Activated CD4-positive, alpha-beta memory T cell treated with anti-CD3 and anti-CD28 coated beads for 36 hours (primary cell): ENCODE measurements at places on chromosomes 16 and 17. TPM values are rescaled to one million over a fixed set of nuclear protein-coding genes. Genes with fewer than 3 reads are reported as not detected.

The CCL1 gene
- total RNA-seq, result 0.44 TPM

The TMEM114 gene
- total RNA-seq, result not detected

The LPO gene
- not detected for total RNA-seq

The CTRL gene
- 2.9 TPM for total RNA-seq

DNA sequence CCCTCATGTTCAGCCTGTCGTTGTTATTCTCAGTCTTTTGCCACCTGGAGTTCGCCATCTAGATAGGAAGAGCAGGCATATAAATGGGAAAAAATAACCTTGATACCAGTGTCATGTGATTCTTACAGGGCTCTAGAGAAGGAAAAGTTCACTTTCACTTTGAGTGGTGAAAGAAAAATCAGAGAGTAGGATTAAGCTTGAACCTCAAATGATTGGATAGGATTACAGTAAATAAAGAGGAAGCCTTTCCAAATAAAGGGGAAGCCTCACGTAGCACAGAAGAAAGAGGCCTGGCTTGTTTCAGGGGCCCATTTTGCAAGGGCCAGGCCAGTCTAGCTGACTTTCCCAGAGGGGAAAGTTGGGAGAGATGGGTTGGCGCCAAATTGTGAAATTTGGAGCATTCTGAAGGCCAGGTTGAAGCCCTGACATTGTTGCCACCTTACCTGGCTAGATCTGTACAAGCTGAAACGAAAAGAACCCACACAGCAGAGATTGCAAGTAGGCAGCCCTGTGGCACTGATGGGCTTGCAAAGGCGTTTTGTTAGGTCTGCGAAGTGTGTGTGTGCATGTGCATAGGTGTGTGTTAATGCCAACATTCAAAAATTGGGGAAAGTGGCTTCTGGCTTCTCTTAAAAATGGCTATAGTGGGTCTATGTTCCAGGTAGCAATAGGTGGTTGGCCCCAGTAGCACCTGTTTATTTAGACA, 38.8 kb downstream of the TMC6 start:
- no peak for DNase-seq

DNA sequence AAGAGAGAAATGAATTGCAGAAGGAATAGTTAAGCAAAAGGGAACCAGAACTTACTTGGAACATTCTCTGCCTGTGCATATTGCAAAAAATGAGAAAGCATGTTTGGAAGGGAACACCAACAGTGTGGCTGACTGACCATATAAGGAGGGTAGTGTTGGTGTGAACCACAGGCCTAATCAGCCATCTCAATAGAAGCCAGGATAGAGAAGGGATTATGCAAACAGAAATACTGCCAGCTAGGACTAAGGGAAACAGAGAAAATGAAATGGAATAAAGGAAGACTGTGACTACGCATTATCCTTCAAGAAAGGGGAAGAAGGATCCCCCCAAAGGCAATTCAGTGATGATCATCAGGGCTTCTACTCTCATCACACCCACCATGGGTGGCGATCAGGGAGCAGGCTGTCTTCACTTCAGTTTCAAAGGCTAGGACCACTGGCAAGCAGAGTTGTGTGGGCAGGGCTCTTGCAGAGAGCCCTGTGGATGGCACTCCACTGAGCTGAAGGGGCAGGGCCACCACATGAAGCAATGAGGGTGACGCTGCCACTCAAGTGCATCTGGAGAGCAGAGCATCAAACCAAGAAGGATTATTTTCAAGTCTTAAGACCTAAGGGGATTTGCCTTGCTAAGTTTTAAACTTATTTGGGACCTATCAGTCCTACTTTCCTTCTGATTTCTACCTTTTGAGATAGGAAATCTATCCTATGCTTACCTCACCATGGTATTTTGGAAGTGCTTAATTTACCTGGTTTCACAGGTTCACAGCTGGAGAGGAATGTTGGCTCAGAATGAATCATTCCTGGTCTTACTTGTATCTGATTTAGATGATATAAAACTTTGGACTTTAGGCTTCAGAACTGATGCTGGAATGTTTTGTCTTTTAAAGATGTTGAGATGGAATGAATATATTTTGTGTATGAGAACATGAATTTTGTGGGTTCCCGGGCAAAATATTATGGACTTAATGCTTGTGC, 140.5 kb downstream of the SSH2 start:
- DNase-seq, result no peak

GRCh38 chr16:2197765-2198164, 1.4 kb upstream of the CASKIN1 start:
- DNase-seq, result no peak

DNA sequence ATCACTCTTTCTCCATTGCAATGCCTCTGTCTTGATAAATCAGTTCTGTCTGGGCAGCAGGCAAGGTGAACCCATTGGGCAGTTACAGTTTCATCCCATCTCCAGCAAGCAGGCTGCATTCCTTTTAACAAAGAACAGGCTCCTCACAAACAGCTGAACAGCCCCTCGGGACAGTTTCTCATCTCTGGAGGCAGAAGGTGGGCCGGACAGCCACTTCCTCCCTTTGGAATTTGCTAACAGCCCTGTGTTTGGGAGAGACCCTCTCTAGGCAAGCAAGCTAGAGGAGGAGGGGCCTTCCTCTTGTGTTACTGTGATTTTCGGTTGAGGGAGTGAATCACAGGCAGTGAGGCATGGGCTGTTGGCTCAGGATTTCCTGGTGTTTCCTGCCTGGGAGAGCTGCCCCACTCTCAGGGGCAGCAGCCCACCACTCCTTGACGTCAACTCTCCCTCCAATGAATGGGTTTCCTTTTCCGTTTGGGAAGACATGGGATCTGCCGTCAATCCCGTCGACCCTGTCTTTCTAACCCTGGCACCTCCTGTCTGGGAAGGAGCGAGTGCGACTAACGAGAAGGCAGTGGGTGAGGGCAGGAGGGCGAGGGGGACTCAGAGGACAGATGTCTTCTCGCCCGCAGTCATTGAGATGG, 3.7 kb upstream of the PGS1 start:
- DNase-seq, result no peak
